Right atrium auricular region (tissue), 2 donors: ENCODE measurements at places on chromosomes 5 and 9. TPM values are rescaled to one million over a fixed set of nuclear protein-coding genes. Genes with fewer than 3 reads are reported as not detected.

SLC36A2 gene
- not detected for total RNA-seq

RLN1 gene
- not detected for total RNA-seq

F12 gene
- total RNA-seq: not detected

GPR21 gene
- 1.4 TPM for total RNA-seq

OBP2B gene
- not detected for total RNA-seq

MEGF9 gene
- 23.8 TPM for total RNA-seq

PLAC8L1 gene
- total RNA-seq: not detected

STC2 gene
- total RNA-seq: 16.1 TPM

CD14 gene
- total RNA-seq: 25.0 TPM

GPR151 gene
- total RNA-seq: not detected

TLN1 gene
- total RNA-seq: 273 TPM

FCN2 gene
- not detected for total RNA-seq

CER1 gene
- total RNA-seq: not detected

PCDHA1 gene
- total RNA-seq: not detected

MARCOL gene
- total RNA-seq: not detected

IFNB1 gene
- not detected for total RNA-seq

SPATA31A3 gene
- not detected for total RNA-seq
